ENCODE measurements at places on chromosomes 13 and 19.

GRCh38 chr13:110359840-110360301 is 52.8 kb downstream of the COL4A2 start:
- DNase-seq = no peak

DNA sequence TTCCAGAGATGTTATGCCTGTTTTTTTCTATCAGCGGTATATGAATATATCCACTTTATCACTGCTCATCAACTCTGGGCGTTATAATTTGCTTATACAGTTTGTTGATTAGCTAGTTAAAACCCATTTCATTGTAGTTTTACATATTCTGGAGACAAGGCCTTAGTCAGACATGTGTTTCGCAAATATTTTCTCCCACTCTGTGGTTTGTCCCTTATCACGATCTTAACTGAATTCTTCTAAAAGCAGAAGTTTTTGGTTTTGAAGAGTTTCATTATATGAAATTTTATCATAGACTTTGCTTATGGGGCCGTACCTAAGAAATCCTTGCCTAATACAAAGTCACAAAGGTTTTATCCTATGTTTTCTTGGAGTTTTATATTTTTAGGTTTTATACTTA is 84.6 kb downstream of the FRY start:
- no peak for DNase-seq

- no peak for DNase-seq
Measured at GRCh38 chr13:74869846-74870245, 612.1 kb downstream of the TBC1D4 start.

- peak; percentile 91 for DNase-seq
Measured at GRCh38 chr19:39506944-39507714, 7.8 kb upstream of the SELENOV start.

- DNase-seq = no peak
Measured at GRCh38 chr13:40639221-40639681, 27.2 kb downstream of the FOXO1 start.

GRCh38 chr13:100941377-100942368 is 267.1 kb upstream of the TMTC4 start:
- no peak for DNase-seq

DNA sequence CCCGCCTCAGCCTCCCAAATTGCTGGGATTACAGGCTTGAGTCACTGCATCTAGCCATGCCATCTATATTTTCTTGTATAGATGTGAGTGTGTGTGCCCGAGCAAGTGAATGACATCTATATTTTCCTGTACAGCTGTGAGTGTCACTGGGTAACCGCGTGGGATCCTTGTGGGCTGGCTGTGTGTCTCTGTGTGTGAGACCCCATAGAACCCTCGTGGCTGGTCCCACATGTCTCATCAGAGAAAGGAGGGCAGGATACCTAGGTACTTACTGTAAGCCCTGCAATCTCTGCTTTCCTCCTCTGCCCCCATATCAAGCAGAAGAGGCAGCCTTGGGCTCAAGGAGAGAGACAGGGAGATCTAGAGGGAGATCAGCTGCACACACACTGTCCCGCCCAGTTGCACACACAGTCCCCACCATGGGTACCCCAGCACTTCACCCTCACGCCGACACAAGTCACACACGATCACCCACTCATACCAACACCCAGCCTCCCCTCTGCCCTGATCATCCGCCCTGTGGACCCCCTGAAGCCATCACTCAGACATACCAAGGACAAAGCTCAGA is 655 bp downstream of the DENND1C start:
- no peak for DNase-seq

DNA sequence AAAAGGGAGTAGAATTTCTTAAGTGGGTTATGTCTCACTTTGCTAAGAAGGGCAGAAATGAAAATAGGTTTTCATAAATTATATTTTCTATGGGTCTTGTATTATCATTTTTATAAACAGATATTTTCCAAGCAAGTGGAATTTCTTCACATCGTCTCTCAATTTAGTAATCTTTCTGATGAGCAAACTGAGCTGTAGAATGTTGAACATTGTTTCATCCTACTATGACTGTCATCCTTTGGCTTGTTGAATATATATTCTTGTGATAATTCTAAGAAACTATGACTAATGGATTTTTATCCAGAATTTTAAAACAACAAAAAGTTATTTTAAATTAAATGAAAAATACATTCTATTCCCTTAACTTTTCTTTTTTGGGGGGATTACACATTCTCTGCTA is 313.8 kb downstream of the ENOX1 start:
- no peak for DNase-seq

DNA sequence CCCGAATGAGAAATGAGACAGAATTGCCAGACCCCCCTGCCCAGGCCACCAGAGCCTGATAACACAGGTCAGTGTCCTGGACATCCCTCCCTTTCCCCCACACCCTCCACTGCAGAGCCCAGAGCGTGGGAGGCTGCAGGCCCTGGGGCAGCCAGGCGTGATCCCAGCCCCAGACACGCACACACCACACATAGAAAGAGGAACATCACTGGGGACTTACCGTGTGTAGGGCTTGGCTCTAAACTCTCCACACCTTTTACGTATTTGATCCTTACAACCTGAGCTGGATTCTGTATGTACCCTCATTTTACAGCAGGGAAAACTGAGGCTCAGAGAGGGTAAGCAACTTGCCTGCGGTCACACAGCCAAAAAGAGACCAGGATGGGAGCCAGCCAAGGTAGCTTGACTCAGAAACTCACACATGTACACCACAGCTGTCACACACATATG is 334 bp upstream of the ANGPTL6 start:
- no peak for DNase-seq

DNA sequence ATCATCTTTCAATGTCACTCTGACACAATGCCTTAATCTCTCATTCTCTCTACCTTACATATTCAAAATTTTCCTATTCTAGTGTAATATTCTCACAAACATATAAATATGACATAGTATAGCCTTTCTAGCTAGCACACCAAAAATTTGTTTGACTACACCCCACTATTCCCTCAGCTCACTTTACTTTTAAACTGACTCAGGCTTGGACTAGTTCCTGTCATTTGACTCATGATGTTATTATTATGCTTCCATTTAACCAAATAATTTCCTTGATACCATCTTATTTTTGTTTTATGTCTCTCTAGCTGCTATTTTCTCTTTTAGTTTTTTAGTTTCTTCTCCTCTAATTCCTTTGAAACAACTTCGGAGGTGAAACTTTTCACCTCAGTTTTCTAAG is 1745.6 kb upstream of the PCDH20 start:
- no peak for DNase-seq

DNA sequence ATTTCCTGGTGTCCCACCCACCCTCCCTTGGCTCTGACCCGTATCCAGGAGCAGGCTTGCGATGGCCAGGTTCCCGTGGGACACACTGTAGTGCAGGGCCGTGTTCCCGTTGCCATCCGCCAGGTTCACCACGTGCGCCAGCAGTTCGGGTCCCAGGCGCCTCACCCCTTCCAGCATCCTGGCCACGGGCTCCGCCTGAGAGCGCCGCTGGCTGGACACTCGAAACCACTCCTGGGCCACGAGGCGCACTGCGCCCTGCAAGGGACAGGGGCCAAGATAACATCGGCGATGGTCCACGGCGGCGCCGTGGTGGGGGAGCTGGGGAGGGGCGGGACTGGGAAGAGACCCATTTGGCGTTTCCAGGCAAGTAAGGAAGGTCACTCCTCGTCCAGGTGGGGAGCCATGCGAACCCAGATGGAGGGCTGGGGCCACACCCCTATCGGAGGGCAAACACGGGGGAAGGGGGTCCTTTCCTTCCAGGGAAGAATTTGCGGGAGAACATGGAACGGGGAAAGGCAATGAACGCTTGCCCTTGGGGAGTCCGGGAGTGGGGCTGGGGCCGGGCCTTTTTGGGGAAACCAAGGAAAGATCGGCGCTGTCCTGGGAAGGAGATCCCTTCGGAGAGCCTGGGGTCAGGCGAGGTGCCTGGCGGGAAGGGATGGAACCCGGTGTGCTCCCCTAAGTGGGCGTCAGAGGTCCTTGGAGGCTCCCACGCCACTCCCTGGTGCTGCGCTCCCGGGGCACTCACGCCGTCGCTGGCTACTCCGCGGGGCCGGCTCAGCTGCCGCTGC is 9.9 kb downstream of the KANK3 start:
- no peak for DNase-seq
